Testis (tissue), 5 donors: ENCODE measurements at places on chromosomes 7 and 10. TPM values are rescaled to one million over a fixed set of nuclear protein-coding genes. Genes with fewer than 3 reads are reported as not detected.

GRCh38 chr7:27187475-27188385 is 2.7 kb upstream of the HOXA11 start:
- DNase-seq: no peak

The TACC2 gene
- total RNA-seq: 21.3 TPM

DNA sequence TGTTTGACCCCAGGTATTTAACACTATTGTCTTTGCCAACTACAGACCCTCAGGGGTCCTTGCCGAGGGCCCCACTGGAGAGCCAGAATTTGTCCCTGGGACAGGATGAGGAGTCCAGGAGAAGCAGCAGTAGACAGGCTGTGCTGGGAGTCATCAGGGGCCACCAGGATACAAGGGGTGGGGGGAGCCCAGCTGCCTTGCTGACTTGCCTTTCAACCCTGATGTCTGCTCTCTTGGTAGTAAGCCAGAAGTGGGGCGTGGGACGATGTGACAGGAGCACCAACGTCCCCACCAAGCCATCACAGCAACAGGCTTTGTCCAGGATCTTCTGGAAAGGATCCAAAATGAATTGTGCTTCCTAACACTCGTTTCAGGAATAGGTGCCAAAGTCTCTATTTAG is 62.4 kb upstream of the CDCA7L start:
- DNase-seq: no peak

DNA sequence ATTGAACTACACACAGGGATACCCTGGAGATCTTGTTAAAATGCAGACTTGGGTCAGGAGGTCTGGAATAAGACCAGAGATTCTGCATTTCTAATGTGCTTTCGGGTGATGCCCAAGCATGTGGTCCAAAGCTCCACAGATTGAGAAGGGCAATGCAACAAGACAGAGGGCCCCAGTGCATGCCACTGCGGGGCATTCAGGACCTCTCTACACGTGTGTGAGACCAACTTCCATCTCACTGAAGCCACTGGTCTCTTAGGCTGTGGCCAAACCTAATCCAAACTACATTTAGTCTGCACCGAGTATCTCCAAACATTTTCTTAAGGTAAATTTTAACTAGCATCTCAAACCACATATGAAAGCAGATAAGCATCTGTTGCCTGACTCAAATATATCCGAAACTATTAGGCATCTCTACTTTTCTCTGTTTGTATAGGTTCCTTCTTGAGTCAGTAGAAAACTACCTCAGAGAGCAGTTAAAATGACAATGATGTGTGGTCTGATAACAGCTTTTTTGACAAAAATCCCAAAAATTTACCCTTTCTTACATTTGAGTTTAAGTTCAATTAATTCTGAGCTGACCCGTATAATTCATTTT is 107.5 kb downstream of the ELMO1 start:
- no peak for DNase-seq

The SLIT1 gene
- total RNA-seq: 1.9 TPM

DNA sequence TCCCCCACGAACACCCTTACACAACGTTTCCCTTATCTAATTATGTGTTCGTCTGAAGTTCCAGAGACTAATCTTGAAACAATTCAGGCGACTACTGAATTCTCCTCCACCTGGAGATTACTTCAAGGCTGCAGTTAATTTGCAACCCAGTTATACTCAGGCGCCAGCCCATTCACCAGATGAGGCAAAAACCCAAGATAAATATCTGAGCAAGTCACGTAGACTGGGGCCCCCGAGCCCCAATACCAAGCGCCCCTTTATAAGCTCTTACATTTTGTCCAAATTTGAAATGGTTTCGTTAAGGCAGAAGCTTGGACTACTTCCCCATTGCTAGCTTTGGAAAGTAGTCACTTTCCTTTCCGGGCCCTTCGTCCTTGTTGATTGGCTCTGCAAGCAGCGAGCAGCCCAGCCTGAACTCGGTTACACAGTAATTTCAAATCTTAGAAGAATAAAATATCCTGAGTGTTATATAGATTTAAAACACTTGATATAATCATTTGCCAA is 1.2 kb downstream of the TPK1 start:
- peak; percentile 52 for DNase-seq

DNA sequence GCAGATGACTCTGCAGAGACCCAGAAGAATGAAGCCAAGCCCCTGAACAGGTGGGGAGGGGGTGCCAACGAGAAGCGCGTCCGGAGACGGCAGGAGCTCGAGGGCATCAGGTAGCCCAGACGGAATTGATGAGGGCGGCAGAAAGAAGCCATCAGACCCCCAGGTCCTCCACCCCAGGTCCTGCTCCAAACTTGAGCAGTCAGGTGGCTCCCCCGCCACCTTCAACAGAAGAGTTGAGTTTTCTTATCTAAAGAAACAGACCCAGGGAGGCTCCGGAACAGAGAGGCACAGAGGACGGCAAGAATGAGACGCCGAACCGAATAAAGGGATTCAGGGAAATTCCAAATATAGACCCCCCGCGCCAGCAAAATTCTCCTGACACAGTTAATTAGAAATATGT is 22.2 kb downstream of the RGS10 start:
- no peak for DNase-seq

DNA sequence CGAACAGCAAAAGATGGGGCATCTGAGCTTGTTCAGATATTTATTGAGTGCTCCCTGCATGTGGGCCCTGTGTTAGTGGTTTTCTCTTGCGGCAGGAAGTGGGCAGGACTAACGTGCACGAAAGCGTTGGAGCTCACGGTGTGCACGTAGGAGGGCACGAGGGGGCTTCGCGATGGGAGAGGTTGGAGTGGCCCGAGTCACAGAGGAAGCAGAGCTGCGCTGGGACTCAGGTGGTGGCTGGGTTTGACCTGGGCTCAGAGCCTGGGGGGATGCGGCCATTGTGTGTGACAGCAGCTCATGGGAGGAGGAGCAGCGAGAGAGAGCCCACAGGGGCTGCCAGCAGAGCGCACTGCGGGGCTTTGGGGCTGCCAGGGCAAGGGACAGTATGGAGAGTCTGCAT is 7.7 kb downstream of the ZSCAN25 start:
- DNase-seq: no peak

DNA sequence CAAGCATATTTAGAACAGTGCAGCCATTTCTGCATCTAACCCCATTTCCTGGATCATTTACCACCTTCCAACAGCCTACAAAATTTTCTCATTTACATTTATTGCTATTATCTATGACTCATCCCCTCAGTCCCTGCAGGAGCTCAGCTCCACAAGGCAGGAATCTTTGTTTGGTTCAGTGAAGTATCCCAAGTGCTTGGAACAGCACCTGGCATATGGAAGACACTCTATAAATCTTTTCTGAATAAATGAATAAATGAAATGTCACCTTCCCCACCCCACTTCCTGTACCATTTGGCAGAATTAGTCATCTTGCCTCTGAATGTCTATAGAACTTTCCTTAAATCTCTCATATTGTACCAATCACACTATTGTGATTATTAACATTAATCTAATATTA is 110.7 kb downstream of the HIP1 start:
- DNase-seq: no peak

GRCh38 chr10:12534824-12535223 is 185.5 kb downstream of the CAMK1D start:
- no peak for DNase-seq

DNA sequence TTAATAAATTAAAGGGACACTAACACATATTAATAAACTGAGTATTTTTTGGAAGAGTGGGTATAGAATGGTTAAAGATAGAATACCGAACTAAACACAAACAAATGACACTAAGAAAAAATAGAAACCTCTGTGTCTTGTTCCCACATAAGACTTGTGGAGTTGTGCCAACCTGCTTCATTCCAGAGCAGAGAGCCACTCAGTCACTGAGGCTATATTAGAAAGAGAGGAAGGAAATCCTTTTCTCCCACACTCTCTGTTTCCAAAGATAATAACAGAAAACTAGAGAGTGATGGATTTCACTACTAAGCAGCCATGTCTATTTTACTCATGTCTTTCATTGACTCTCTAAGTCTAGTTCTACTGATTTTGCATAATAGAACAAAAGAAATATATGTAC is 26.0 kb downstream of the CTNNA3 start:
- no peak for DNase-seq

The DPCD gene
- total RNA-seq: 87.6 TPM

- DNase-seq: no peak
These were observed 155.0 kb downstream of the RNF216 start for GRCh38 chr7:5626498-5626897.

GRCh38 chr7:31553661-31554081 is 39.8 kb downstream of the ITPRID1 start:
- DNase-seq: no peak

- no peak for DNase-seq
These were observed 55.2 kb upstream of the TNRC18 start for GRCh38 chr7:5478568-5479430.

The IKZF5 gene
- total RNA-seq: 18.8 TPM

DNA sequence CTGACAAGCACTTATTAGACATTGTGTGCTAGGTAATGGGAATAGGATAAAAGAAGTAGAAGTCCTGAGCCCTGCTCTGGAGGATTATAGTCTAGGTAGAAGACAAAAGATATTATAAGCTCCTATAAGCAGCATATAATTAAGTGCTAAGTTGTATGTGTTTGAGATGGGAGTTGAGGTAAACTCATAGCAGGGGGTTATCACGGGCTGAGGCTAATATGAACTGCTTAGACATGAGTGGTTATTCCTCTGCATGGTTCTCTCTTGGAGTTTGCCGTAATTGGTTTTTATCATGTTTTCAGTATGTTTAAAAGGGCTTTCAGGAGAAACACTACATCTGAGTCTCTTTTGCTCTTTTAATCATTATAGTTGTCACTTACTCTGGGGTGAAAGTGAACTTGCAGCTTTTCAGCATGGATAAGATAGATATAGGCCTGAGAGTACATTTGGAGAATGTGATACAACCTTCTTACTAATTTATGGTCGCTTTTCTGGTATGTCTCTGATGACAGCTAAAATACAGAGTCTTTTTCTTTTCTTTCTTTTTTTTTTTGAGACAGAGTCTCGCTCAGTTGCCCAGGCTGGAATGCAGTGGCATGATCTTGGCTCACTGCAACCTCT is 39.0 kb downstream of the SMNDC1 start:
- DNase-seq: no peak

DNA sequence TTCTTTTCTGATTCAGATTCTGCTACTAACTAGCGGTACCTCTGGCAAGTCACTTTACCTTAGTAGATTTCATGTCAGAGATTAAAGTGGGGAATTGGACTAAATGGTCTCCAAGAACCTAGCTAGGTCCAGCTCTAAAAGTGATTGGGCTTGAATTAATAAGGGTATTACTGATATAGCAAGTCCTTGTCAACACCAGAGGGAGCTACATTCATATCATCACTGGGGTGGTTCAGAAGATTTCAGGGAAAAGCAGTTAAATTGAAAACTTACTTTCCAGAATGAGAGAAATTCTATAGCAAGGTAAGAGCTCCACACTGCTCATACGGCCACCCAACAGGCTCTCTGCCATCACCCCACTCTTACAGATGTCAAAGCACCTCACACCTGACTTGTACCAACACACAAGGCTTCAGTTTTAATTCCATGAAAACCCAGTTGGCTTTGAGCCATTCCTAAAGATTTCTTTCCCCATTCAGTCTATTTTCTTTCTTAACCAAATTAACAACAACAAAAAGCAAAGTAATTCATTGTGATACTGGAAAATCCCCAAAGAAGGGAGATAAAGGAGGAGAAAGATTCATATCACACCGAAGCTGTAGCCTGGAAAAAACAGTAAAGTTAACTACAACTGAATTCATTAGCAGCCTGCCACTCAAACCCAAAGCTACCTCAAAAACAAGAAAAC is 38.0 kb upstream of the SPOCK2 start:
- DNase-seq: no peak

DNA sequence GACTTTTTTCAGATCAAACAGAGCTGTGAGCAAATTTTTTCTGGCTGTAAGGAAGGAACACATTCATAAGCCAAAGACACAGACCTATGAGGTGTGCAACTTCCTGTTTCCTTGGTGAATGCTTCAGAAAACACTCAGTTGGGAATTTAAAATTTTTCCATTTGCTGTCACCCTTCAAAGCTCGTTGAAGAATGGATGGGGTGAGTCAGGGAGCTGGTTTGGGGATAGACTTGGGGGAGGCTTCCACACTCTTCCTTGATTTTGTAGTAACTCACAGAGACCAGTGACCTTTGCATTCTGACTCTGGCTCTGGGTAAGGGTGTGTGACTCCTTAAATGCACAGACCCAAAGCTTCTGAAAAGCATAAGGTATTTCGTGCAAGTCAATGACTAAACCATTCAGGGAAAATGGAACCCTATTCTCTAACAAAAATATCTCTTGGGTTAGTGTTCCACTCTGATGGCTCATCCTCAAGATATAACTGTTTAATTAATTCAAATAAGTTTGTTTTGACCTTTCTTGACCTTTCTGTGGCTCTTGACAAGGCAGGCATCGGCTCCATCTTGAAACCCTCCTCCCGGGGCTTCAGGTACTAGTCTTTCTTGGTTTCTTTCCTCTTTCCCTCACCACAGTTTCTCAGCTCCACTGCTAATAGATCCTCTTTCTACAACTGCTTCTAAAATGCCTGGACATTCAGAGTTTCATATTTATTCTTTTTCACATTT is 227.8 kb upstream of the INHBA start:
- no peak for DNase-seq

GRCh38 chr10:132867801-132868644 is 74.3 kb downstream of the CFAP46 start:
- DNase-seq: no peak

The SPDYE9 gene
- 1.9 TPM for total RNA-seq

GRCh38 chr10:88088441-88089340 is 225.3 kb downstream of the PTEN start:
- DNase-seq: no peak

DNA sequence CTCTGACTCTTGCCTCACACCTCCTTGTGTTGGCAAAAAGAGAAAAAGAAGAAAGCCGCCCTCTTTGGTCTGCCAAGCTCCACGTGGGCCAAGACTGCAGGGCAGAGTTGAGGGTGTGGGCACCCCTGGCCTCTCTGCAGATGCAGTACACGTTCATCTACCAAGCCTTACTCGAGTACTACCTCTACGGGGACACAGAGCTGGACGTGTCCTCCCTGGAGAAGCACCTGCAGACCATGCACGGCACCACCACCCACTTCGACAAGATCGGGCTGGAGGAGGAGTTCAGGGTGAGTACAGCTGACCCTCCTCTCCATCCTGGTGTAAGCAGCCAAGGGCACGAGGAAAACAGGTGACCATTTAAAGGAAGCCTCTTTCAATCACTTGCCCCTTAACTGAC is 56.1 kb downstream of the MKI67 start:
- no peak for DNase-seq

DNA sequence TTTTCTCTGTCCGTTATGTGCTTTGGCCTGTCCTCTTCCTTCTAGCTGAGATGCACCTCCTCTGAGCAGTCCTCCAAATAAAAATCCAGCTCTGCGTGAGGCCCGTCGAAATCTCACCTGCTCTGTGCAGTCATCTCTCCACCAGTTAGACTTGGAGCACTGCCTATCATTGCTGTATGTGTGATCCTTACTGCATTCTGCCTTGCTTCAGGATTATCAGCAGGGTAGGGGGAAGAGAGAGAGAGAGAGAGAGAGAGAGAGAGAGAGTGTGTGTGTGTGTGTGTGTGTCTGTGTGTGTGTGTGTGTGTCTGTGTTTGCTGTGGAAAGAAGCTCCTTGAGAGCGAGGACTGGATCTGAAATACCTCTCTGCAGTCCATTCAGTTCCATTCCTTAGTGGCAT is 129.4 kb downstream of the CCNY start:
- no peak for DNase-seq

GRCh38 chr10:64093304-64093703 is 572.1 kb downstream of the REEP3 start:
- no peak for DNase-seq
